ENCODE measurements at places on chromosomes 1 and 21.

DNA sequence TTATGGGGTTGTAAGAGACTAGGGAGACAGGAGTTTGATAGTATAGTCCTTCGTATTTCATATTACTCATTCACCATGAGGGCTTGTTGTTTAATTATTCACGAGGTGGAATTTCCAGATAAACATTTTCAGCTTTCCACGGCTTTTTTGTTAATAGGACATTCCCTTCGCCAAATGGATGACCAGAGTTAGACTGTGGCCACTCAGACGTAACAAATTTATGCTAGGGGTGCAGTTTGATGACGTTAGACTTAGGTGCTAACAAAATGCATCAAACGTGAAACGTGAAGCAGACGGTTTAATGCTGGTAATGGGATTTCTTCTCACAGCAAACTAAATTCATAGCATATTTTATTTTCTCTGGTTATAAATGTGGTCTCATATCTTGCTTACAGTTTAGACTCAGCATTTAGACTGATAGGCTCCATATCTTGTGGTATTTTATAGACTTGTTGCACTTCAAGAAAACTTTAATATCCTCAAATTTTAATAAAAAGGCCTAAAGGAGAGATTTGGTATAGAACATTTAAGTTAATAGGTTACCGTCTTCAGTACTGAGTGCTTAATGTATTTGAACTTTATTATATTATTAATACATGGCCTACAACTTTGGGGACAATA, 2.3 kb downstream of the DHX9 start:
- peak; percentile 24 for DNase-seq

DNA sequence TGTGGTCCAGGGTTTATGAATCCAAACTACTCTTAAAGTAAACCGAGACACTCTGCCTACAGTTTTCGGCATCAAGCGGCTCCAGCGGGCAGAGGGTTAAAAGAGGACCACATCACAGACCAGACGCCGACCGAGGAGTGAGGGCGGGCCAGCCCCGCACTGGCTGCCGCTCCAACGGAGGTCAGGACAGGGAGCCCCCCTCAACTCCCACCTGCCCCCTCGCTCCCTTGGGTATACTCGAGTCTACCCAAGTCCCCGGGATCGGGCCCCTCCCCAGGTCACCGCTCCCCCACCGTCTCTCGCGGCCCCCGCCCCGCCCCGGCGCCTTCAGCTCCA, 312 bp downstream of the ARNT start:
- no peak for DNase-seq

- DNase-seq: no peak
Observed at GRCh38 chr1:90712915-90713730, 4.0 kb downstream of the BARHL2 start.

- no peak for DNase-seq
Observed at GRCh38 chr1:42773420-42773819, 6.4 kb downstream of the C1orf50 start.

DNA sequence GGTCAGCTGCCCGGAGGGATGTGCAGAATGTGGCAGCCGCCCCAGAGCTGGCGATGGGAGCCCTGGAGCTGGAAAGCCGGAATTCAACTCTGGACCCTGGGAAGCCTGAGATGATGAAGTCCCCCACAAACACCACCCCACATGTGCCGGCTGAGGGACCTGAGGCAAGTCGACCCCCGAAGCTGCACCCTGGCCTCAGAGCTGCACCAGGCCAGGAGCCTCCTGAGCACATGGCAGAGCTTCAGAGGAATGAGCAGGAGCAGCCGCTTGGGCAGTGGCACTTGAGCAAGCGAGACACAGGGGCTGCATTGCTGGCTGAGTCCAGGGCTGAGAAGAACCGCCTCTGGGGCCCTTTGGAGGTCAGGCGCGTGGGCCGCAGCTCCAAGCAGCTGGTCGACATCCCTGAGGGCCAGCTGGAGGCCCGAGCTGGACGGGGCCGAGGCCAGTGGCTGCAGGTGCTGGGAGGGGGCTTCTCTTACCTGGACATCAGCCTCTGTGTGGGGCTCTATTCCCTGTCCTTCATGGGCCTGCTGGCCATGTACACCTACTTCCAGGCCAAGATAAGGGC, 33.5 kb upstream of the LHX4 start:
- DNase-seq: no peak

DNA sequence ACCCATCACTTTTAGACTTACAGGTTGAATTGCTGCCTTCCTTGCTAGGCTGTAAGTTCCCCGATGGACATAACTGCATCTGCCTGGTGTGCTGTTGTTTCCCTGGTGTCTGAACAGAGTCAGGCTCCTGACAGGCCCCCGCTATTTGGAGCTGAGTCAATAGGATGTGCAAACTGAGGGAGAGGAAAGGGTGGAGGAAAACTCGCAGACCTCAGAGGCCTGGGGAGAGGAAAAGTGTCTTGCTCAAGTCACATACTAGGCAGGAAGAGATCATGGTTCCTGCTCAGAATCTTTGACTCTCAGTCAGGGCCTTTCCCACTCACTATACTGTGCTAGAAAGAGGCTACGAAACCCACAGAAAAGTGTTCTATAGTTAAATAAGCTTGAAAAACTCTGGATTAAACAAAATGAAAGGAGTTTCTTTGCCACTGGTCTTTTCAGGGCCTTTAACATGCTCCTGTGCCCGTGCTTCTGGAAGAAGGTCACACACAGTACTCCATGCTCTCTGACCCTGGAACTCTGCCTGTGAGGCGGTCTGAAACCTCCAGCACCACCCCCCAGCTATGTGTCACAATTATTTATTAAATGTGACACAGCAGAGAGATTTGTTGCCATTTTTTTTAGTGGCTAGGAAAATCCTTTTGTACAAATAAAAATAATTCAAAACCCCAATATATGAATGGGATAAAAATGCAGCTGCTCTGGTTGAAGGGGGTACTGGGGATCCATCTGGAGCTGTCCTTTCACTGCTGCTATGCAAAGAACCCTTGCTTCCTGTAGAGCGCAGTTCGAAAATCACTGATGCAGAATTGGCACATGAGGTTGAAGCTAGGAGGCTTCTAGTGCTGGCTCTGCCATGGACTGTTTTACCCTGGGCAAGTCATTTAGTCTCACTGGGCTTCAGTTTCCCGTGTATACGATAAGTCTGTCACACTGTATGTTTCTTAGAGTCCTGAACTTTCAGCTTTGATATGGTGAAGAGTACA, 20.1 kb upstream of the CDCP2 start:
- DNase-seq: no peak

- no peak for DNase-seq
Observed at GRCh38 chr1:214031267-214031650, 43.5 kb downstream of the PROX1 start.

DNA sequence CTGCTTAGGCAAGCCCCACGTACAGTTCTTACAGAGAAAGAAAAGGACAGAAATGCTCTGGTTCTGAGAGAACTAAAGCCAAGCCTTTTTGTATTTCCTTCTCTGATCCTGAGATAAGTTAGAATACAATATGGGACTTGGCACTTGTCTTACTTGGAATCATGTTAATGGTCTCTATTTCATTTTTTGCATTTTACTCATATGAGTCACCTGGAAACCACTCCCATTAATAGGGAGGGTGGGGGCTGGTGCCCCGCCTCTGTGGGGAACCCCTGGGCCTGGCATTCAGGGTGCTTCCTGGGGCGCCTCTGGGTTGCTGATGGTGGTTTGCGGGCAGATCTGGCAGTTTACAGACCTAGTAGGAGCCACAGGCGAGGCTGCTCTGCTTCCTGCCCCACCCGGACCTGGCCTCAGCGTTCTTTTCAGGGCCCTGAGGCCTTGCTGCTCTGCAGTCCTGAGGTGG, 26.7 kb downstream of the TSPAN2 start:
- peak; percentile 96 for DNase-seq

GRCh38 chr1:177912991-177913390, 56.9 kb downstream of the SEC16B start:
- DNase-seq: no peak

GRCh38 chr1:13675151-13675651, 24.8 kb upstream of the PRDM2 start:
- DNase-seq: no peak

- no peak for DNase-seq
Observed at GRCh38 chr1:245654460-245655050, 499.8 kb downstream of the KIF26B start.

- DNase-seq: peak; percentile 34
Observed at GRCh38 chr21:35027563-35028450, 21.3 kb downstream of the RUNX1 start.

DNA sequence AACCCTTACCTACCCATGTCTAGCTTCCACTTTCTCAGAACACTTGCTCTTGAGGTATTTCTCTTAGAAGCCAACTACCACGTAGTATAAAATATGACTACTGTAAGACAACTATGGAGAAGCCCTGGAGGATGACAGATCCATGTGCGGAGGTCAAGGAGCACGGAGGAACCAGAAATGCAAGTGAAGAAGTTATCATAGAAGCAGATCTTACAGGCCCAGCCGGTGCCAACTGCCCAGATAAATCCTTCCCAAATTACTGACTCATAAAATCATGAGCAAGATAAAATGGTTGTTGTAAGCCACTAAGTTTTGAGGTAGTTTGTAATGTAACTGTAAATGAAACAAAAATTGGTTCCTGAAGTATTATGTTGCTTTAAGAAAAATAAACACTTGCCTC, 12.6 kb downstream of the GTF2B start:
- DNase-seq: no peak

GRCh38 chr1:157496121-157496526, 56.2 kb downstream of the FCRL5 start:
- peak; percentile 52 for DNase-seq

DNA sequence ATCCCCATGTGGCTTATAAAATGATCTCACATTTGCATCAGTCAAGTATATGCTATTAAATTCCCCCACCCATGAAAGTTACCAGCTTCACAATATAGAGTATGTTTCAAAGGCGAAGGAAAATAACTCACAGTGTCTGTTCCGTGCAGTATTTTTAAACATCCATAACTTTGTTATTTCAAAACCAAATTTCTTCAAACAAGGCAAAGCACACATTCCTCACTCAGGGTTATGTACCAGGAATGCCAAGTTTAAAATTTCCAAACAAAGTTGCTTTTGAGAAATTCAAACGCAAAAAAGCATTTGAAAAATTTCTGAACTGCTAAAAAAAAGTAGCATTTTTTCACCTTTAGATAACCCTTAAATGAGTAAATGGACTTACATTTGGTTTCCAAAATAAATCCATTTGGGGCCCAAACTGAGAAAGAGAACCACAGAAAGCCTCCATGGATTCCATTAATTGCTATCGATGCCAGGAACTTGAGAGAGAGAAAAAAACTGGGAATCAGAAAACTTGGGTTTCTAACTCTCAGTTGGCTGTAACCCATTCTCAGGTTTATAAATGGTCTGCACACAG, 149.5 kb downstream of the SLC30A10 start:
- DNase-seq: no peak

GRCh38 chr1:47508702-47509431, 71.0 kb downstream of the FOXD2 start:
- no peak for DNase-seq

GRCh38 chr1:14593302-14593701, 5.2 kb upstream of the KAZN start:
- no peak for DNase-seq

GRCh38 chr1:231332761-231333160, 4.9 kb downstream of the EXOC8 start:
- no peak for DNase-seq

GRCh38 chr1:236395947-236396664, 2.0 kb downstream of the EDARADD start:
- DNase-seq: no peak

GRCh38 chr1:211751438-211751837, 76.0 kb upstream of the NEK2 start:
- no peak for DNase-seq

- no peak for DNase-seq
Observed at GRCh38 chr1:119472080-119472818, 34.8 kb upstream of the HSD3B1 start.

DNA sequence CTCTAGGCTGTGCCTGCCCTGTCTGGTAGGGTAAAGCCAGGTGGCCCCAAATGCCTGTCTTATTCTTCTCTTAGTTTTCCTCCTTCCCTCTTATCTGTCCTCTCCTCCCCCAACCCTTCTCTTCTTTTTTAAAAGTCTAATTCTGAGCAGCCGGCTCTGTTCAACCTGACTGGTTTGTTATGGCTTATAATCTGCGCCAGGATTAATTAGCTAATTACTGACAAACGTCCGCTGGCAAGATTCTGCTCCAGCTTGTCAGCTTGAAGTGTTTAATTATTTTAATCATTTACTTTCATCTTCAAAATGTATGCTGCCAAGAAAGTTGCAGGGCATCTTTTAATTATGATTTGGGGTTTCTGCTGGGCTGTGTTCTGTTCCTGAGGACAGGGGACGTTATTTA, 27.2 kb upstream of the PSMB2 start:
- DNase-seq: no peak

- no peak for DNase-seq
Observed at GRCh38 chr1:174626031-174627025, 178.6 kb downstream of the GPR52 start.

GRCh38 chr1:119621705-119622104, 26.4 kb downstream of the ZNF697 start:
- no peak for DNase-seq

- DNase-seq: peak; percentile 49
Observed at GRCh38 chr1:223844787-223845036, 1.0 kb downstream of the TP53BP2 start.

Data from CD4-positive, alpha-beta T cell treated with Interleukin-10 for 1 hour (primary cell).